ENCODE measurements at places on chromosomes 16 and 17.
A peak's percentile ranks its signal among the peaks of the same experiment; 100 is the strongest.

GRCh38 chr16:12097523-12098428, 121.2 kb downstream of the SNX29 start:
- DNase-seq, result no peak

GRCh38 chr17:74865504-74866197, 6.0 kb upstream of the GRIN2C start:
- no peak for DNase-seq

DNA sequence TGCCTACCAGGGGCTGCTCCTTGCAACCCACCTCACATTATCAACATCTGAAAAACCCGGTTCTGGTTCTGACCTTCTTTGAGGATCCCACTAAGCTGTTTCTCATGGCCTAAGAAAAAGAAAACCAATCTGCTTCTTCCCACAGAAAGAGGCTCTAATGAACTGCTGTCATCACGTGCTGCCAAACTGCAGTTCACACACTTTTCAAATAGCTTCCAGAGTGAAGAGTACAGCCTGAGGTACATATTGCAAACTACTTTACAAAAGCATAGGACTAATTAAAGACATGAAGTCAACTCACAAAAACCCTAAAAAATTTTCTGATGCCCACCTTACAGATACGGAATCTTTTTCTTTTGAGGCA, 36.7 kb downstream of the SMG6 start:
- DNase-seq, result no peak

GRCh38 chr16:391885-392335, 5.1 kb upstream of the NME4 start:
- peak; percentile 88 for DNase-seq

- DNase-seq, result peak; percentile 72
Measured at GRCh38 chr16:1492923-1493745, at the start of gene TELO2. TELO2 (plus strand) TSS chr16:1493360; CDS start chr16:1494282, 922 bp downstream.

- DNase-seq, result no peak
Measured at GRCh38 chr17:38738686-38739085, 8.5 kb downstream of the CISD3 start.

DNA sequence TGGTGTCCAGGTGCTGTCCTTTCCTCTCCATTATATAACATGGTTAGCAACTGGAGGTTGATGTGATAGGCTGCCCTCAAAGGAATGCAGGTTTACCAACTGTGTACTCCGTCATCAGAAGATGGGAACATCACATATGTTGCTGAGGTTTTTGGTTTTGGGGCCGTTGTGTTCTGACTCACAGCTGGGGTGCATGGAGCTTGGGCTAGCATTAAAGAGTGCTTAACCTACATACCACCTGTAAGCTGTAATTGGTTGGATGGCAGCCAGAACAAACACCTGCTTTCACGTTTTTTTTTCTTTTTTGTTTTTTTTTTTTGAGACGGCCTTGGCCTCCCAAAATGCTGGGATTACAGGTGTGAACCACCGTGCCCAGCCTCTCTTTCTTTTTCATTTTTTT, 20.9 kb downstream of the TMEM11 start:
- DNase-seq, result no peak

GRCh38 chr16:12781777-12782176, 21.9 kb downstream of the CPPED1 start:
- no peak for DNase-seq

- no peak for DNase-seq
Measured at GRCh38 chr16:16161319-16161718, 62.0 kb downstream of the ABCC6 start.

DNA sequence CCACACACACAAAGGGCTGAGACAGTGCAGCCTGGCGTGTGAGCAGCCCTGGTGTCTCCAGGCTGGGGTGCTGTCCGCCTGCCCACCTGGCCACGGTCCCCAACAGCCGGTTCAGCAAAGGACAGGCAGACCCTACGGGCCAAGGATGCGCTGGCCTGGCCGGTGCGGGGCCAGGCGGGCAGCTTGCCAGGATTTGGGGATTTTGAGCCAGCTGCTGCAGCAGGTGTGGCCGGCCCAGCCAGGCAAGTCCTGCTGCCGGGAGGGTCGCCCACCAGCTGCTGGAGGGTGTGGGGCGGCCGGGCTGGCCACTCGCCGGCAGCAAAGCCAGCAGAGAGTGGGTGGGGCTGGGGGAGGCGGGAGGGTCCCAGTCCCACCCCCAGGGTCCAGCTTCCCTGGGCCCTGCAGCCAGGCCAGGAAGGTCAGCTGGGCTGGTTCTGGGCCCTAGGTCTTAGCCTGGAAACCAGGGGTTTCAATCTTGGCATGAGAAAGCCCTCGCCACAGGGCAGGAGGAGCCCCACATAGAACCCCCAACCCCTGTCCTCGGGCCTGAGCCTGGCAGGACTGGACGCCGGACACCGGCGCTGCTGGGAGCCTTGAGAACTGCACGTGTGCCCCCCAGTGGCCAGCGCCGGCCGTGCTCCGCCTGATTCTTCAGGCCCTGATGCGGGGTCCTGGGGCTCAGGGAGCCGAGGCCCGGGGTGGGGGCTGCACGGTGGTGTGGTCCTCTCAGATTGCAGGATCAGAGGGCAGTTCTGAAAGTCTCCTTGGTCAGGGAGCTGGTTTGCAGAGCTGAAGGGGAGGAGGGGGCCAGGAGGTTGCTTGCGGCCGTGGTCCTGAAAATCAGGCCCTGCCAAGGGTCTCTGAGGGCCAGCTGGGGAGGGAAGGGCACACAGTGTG, 17.6 kb upstream of the SSTR5 start:
- no peak for DNase-seq

DNA sequence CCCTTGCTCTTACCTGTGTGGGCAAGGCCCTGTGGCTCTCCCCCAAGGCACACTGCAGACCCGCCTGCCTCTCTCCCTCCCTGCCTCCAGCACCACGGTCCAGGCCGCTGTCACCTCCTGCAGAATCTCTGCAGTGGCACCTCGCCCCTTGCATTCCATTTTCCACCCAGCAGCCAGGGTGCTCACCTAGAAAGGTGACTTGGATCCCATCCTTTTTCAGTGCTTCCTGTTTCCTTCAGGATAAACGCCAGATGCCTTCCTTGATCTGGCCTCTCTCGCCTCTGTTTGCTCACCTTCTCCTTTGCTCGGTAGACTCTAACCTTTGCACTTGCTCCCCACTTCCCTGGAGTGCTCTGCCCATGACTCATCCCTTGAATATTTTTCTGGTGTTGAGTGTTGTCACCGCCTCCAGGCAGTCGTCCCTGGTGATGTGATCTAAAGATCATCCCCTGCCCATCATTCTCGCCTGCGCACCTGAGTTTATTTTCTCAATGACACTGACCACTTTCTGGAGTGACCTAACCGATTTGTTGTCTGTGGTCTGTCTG, 79.2 kb upstream of the LGALS9 start:
- DNase-seq, result no peak

GRCh38 chr17:79223953-79224352, 149.3 kb downstream of the ENGASE start:
- DNase-seq, result no peak

DNA sequence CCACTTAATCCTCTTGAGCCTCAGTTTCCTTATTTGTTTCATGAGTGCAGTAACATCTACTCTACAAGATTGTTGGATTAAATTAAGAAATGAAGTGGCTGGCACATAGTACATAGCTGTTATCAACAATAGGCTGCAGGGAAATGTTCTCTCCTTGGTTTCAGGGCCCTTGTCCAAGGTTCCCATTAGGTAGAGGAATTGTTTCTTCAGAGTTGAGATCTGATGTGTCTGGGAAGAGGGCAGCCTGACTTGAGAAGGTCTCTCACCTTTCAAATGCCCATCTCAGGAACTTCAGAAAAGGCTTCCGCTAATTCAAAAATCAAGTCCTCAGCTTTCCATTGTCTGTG, 87.6 kb downstream of the RAB11FIP4 start:
- DNase-seq, result no peak

- DNase-seq, result peak; percentile 83
Measured at GRCh38 chr17:876272-876671, 94.1 kb downstream of the MRM3 start.

GRCh38 chr16:16191493-16192167, 31.7 kb downstream of the ABCC6 start:
- no peak for DNase-seq

- DNase-seq, result no peak
Measured at GRCh38 chr16:67519242-67519641, 9.4 kb upstream of the RIPOR1 start.

GRCh38 chr17:59366773-59367656, 35.6 kb downstream of the YPEL2 start:
- no peak for DNase-seq

DNA sequence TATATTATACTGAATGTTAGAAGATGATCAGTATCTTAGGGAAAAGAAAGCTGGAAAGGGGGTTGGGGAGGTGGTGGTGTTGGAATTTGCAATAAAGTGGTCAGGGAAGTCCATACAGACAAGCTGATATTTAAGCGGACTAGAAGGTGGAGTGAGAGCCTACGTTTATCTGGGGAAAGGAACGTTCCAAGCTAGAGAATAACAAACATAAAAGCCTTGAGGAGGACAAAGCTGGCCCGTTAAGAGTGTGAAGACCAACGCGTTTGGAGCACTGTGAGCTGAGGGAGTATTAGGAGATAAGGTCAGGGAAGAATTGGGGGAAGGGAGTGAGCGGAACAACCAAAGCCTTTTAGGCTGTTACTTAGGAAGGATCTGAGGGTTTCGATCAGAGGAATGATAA, 1.4 kb downstream of the DDX42 start:
- DNase-seq, result no peak

DNA sequence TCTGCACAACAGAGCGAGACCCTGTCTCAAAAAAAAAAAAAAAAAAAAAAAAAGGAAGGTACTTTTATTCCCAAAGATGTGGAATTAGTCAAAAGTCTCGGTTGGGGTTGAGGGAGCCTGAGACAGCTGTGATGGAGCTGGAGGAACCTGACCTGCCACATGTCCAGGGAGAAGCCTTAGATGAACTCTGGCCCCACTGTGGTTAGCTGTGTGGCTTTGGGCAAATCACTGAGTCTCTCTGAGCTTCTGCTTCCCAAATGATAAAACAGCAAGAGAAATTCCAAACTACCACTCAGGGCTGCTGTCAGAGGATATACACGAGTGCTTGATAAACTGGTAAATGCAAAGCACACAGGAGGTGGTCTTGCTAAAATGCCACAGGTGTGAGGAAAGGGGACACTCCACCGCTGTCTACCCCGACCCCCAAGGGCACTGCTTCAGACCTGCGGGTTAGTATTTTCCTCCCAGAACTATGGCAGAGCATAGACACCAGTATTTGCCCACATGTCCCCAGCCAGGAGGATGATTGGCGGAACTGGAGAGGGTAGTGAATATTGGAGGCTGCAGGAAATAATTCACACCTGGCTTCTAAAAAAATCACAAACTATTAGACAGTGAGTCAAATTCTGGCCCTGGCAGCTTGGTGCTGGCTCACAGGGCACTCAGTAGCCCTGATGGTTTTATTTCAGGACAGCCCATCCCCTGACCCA, 14.7 kb downstream of the DRC3 start:
- DNase-seq, result no peak

DNA sequence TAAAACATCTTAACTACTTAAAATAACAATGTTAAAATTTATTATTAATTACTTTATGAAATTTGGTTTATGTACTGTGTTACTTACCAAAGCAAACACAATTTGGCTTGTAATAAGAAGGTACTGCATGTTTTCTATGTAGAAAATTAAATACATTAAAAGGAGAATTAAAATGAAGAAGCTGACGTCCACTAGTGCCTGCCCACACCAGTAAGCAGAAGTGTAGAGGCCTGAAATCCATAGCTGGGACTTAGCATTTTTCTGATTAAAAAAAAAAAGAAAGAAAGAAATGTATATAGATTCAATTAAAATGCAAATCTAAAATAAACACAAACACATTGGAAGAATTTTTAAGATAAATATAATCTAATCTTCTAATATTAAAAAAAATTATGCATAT, 35.8 kb upstream of the ABCA9 start:
- no peak for DNase-seq

DNA sequence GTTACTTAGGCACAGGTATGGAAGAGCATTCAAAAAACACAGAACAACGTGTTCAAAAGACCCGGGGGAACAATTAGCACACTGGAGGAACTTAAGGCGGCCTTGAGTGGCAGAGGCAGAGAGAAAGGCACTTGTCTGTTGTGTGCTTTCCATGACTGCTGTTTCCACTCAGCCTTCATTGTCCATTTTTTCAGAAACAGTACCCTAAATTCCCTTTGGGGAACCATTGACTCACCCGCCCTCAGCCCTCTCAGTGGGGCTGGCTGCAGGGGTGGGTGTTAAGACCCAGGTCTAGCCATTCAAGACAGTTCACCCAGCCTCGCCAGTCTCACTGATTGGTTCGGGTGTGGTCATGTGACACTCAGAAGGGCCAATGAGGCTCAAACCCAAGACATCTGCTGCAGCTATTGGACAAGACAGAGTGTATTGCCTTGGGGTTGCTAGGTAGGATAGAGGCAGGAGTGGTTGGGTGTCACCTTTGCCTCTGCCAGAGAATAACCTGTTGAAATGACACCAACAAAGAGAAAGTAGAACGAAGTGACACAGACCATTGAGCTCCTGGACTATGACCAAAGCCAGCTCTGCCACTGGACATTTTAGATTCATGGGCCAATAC, 19.6 kb upstream of the CEP20 start:
- peak; percentile 23 for DNase-seq

- peak; percentile 25 for DNase-seq
Measured at GRCh38 chr16:84897911-84898377, 78.2 kb downstream of the CRISPLD2 start.

DNA sequence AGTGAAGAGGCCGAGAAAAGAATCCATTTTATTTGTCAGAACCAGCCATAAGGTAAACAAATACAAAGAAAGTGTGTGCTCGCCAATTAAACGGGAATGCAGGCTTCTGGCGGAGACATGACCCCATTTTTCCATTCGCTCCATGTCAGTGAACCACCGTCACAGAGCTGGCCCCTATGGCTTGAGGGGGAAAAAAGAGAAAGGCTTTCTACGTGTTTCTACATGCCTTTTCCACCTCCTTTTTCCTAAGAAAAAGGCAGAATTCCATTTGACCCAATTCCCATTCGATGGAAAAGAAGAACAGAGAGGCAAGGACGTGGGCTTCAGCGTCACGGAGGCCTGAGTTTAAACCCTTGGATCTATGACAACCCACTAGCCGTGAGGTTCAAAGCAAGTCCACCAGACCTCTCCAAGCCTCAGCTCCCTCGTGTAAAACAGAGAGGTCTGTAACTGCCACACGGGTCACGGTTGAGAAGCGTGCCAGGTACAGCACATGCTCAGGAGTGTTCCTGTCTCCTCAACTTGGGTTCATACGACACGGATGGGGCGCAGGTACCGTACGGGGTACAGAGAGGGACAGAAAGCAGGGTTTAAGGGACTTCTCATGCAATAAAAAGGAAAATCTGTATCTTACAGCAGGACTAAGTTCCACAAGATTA, 91.9 kb downstream of the NXN start:
- DNase-seq, result no peak

DNA sequence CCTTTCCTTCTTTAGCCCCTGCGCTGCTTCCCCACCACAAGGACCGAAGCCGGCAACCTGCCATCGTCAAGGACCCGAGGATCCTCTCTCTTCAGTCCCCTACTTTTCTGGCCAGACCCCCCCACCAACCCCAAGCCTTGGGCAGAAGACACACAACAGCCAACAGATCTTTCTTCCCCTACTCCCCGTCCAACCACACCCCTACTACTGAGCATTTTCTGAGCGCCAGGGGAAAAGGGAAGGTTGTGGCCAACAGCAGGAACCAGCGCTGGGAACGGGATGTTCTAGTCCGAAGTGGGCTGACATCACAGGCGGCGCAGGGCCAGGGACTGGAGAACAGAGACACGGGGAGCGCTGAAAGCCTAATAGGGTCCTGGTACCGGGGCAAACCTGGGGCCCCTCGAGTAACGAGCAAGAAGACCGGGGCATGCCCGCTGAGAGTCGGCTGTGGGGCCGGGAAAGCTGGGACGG, 528 bp downstream of the PER1 start:
- peak; percentile 69 for DNase-seq
